ENCODE measurements at places on chromosomes 5 and 9.

DNA sequence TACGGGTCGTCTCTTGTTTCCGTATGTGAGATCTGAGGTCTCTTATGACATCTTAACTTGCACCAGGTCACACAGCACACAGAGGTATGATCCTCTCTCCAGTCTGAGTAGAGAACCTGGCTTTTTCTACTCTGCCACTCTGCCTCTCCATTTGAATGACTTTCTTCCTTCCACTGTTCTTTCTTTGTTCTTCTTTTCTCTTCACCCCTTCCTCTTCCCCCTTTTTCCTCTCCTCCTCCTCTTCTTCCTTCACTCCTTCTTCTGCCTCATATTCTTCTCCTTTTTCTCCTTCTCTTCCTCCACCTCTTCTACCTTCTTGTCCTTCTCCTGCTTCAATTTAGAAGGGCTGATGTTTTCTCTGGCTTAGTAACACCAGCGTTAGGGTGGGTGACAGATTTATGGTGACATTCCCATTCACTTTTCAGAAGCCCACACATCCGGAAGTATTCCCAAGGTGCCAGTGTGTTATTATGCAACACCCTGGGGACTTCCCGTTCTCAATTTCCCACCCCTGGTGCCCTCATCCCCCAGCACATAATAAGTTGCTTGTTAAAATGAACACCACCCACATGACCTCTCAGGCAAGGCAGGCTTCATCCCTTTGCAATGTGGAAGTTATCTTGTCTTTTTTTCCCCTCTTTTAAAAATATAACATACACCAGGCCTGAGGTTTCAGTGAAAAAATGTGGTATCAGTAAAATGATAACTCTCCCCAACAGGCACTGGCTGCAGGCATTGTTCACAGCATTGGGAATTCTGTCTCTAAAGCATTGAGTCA lies 122.0 kb downstream of the PAPPA start:
- DNase-seq, result no peak

DNA sequence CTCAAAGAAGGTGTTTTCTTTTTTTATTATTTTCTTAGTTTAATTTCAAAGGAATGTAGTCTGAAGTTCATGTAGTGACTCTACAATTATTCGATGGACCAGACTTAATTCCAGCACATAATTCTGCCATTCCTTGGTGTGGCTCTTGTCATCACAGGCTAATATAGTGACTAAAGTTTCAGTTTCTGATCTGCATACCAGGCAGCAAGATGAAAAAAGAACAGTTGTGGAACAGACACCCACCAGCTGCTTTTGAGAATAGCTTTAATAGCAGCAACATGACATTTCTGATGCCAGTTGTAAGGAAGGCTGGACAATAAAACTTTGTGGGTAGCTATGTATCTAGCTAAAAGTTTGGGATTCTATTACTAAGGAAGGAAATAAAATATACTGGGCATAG lies 676.3 kb upstream of the GRAMD2B start:
- no peak for DNase-seq

- DNase-seq, result no peak
Observed at GRCh38 chr5:198516-199196, 7.4 kb downstream of the LRRC14B start.

DNA sequence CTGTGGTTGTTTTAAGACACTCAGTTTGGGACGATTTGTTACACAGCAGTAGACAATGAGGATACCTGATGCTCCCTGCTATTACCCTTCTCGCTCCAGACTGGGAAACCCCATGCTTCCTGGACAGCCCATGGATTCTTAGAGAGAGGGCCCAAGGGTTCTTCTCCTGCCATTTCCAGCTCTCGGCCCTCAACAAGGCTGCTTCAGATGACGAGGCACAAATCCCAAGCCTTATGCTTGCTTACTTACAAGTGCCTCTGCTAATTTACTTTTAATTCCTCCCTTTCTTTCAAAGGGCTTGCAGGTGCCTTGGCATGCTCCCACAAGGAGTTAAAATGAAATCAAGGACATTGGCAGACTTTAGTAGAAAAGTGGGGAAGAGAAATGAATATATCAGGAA lies 79.4 kb downstream of the GADD45G start:
- no peak for DNase-seq

Data from NCI-H774 (cell line).